ENCODE measurements at places on chromosomes 1 and 21.

GRCh38 chr1:167342846-167343245 is 122.2 kb downstream of the POU2F1 start:
- DNase-seq = no peak

GRCh38 chr21:19246018-19246417 is 842.4 kb upstream of the TMPRSS15 start:
- no peak for DNase-seq

- no peak for DNase-seq
These were observed 305.5 kb downstream of the NFIA start for GRCh38 chr1:61387829-61388228.

- DNase-seq = no peak
These were observed at the start of gene FHAD1 for GRCh38 chr1:15246960-15247614. Gene FHAD1, plus strand, starts transcription at chr1:15247223. Its CDS starts 4,562 bp downstream, at chr1:15251785.

DNA sequence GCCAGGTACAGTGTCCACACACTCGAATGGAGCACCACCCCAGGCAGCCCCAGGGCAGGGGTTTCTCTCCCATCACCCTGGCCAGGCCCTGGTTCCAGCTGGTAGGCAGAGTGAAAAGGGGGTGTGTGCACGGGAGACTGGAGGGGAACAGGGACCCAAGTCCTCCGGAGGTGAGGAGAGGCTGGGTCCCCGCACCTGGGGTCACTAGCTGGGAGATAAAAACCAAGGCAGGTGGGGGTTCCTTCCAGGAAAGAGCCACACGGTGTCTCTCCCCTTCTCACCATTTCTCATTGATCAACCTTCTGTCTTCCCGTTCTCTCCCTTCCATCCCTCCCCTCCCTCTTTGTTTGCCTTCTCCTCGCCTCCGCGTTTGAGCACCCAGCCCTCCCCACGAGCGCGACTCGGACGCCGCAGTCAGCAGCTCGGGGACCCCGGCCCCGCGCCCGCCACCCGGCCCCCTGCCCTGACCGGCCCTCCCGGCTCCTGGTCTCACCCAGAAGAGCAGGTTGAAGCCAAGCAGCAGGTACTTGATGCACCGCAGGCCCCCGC is 358 bp downstream of the TSPAN2 start:
- no peak for DNase-seq

DNA sequence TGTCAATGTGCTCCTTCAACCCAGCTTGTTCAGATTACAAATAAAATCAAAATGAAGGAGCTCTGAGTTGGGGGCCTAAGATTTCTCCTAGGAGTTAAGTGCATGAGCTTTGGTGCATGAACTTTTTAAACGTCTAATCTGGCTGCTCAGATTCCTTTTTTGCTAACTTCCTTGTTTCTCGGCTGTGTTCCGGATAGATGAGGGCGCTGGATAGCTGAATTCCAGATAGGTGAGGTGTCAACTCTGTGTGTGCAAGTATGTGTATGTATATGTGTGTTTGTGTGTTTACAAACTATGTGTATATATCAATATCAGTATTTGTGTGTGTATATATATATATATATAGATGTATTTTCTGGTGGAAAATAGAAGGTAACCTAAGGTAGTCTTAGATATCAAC is 37.5 kb upstream of the RCAN3 start:
- no peak for DNase-seq

DNA sequence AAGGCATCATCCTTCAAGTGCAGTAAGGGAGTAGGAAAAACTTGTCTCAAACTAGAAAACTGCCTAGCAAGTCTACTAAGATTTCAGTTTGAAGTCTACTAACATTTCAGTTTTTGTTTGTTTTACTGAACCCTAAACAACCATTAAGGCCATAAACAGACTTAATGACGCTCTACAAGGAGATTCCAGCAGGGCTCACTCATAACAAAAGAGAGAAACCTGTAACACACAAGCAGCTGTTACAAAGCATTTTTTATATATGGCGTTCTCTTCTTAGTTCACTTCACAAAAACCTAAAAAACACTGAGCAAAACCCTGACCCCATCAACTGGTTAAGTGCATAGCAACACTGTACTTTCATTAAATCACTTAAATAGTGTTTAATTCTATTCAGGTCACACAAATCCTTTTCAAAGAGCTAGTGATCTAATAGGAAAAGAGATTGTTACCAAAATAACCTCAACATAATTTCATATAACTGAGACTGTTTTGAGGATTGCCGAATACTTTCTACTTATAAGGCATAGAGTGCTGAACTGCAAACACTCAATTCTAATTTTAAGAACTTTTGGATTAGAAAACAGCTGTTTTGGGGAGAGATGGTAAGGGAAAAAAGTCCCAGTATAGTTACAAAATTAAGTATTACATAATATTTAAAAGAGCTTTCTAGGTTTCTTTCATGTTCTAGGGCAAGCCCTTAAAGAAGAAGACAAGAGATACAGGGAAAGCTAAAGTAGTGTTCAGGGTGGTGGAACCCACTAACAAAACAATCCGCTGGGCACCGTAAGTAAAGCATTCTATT is 1.4 kb downstream of the B3GALNT2 start:
- no peak for DNase-seq

- DNase-seq = no peak
These were observed 326.0 kb downstream of the BARHL2 start for GRCh38 chr1:90391126-90391525.

GRCh38 chr1:52842643-52843310 is at the start of gene ZYG11A:
Gene ZYG11A, plus strand, starts transcription at chr1:52842760. Its CDS starts 124 bp downstream, at chr1:52842884.
- DNase-seq = peak; percentile 52

GRCh38 chr1:47907177-47907528 is 90.0 kb downstream of the TRABD2B start:
- DNase-seq = no peak

DNA sequence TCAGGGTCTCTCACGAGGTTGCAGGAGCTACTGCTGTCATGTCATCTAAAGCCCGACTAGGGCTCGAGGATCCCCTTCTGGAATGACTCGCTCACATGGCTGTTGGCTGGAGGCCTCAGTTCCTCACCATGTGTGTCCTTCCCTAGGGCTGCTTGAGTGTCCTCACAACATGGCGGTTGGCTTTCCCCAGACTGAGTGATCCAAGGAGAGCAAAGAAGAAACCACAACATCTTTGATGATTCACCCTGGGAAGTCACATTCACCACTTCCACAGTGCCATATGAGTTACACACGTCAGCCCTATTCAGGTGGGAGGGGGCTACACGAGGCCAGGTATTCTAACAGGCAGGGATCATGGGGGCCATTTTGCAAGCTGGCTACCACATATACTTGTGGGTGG is 64.9 kb downstream of the FHAD1 start:
- no peak for DNase-seq

DNA sequence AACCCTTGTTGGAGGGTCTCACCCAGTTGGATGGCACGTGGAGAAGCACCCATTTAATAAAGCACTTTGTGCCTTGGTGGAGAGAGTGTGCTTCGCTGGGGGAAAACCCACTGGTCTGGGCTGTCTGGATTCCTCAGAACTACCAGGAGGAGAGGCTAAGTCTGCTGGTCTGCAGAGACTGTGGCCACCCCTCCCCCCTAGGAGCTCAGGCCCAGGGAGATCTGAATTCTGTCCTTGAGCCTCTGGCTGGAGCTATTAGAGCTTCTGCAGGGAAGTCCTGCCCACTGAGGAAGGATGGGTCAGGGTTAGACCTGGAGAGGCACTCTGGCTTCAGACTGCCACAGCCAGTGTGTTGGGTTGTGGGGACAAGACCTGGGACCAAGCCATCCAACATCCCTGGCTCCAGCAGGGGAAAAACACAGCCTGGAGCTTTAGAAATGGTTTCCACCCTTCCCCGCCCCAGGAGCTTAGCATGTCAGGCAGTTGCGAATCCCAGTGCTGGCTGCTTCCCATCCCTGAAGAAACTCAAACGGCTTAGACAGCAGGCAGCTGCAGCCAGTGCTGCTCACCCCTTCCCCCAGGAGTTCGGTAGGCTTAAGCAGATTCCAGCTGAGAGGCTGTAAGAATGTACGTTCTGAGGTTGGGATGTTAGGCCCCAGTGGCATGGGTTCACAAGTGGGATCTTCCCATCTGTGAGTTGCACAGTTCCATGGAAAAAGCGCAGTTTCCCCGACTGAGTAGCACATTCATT is 288.3 kb downstream of the TGFB2 start:
- DNase-seq = no peak

- DNase-seq = no peak
These were observed 7.3 kb downstream of the IGSF21 start for GRCh38 chr1:18114726-18115410.

DNA sequence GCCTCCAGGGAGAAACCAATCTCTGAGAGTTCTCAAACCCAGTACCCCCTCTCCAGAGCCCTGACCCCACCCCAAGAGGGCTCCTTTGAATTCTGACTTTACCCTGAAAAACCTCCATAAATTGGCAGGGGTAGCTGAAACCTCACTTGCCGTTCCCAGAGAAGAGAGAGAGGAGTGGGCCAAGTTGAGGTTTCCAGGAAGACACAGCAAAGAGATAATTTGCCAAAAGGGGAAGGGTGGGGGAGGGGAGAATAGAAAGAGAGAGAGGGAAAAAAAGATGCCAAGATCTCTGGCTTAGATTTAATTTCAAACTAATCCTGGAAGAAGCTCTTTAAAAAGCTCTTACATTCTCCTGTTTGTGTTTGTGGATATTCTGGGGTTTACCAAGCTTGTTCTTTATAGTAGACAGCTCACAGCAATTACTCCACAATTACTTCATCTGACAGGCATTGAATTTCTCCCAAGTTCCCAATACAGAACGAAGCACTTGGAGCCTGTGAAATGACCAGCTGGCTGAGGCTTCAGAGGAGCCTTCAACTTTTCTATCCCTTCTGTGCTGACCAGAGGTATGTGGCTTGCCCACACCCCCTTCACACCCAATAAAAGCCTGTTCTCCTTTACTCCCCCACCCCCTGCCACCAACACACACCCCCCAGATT is 1.1 kb upstream of the GRHL3 start:
- no peak for DNase-seq

- DNase-seq = no peak
These were observed 24.2 kb upstream of the ABCB10 start for GRCh38 chr1:229582715-229583114.

GRCh38 chr1:21534674-21535378 is 25.6 kb downstream of the ALPL start:
- no peak for DNase-seq

GRCh38 chr1:56411484-56412180 is 167.7 kb downstream of the PLPP3 start:
- DNase-seq = no peak

GRCh38 chr21:14707511-14708020 is 161.5 kb upstream of the SAMSN1 start:
- DNase-seq = no peak

DNA sequence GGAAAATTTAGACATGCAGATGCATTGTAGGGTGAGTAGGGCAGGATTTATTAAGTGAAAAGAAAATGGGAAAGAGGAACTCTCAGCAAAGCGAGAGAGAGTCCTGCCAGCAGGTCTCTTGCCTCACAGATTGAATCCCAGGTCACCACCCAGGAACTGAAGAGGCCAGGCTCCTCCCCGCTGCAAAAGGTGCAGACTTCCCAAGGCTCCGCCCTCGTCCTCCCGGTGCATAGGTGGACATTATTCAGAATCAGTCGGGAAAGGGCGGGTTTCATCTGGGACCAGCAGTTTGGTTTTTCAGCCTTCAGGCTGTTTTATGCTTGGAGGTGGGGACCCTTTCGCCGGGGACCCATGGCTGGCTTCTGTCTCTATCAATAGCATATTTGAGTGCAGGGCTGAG is 41.6 kb upstream of the APP start:
- no peak for DNase-seq

DNA sequence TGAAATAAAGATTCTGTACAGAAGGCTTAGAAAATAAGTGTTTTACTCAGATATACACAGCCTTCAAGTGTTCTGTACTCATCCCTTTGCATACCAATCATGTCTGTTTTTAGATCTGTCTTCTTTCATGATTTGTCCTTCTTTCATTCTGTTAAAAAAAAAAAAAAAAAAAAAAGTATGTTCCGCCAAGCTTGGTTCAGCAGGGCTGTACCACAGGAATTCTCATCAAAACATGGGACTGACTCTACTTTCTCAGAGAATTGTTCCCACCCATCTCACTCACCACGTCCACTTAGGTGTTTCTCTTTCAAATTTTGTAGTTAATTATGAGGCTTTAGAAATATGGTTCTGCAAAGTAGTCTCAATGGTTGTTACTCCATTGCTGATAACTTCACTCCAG is 119.0 kb downstream of the AK5 start:
- no peak for DNase-seq

GRCh38 chr1:180264595-180264994 is 34.5 kb downstream of the LHX4 start:
- no peak for DNase-seq

DNA sequence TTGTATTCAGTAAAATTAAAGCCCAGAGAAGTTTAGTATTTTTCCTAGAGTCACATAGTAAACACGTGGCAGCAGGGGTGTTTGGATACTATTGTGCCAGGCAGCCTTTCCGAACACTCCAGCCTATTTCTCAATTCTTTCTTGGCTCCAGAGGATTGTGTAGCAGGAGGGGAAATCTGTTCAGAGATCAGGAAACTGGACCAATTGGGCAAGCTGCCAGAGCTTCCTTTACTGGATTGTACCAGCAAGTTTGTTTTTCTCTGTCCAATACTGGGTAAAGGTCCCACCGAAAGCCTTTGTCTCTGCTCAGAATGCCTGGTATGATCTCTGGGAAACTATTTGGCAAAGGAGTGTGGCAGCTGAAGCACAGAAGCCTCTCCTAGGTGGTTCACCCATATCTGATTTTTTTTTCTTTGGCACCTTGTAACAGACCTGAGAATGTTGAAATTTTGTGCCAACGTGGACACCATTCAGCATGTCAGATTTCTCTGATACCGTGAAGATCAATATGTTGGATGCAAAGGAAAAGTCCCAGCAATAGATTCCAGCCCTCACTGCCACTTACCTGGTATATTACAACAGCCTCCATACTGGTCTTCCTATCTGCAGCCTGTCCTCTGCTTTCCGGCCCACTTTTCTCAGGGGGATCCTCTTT is 126.2 kb downstream of the FGGY start:
- no peak for DNase-seq

GRCh38 chr1:21573971-21574465 is 64.8 kb downstream of the ALPL start:
- DNase-seq = peak; percentile 55

Data from NCI-H1436 treated with DMSO at 0.1 percent for 48 hours (cell line).